ENCODE measurements at places on chromosomes 7 and 10.

GRCh38 chr7:51647486-51647885, 330.9 kb upstream of the COBL start:
- DNase-seq = no peak

DNA sequence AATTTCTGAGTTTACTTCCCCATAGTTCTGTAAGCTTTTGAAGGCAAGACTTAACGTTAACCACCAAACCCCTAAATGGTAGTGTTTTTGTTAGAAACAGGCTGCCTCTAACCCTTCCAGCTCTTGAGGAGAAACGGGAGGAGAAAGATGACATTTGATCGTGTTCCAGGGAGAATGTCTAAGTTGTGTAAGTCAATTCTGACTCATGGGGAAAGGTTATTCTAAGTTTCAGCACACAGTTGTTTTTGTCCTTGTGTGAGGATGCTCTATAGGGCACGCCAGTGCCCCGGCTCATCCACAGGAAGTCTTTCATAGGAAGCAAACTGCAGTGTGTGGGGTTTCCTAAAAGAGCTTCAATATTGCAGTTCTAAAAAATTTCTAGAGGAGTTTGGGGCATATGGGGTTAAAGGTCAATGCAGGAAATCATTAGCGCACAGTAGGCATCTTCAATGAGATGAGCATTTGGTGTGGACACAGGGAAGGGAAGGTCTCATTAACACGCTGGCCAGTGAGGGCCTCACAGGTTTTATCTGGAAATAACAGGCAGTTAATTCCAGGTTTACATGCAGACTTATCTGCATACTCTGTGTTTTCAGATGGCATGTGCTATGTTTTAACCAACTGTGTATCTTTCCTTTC, 638.2 kb upstream of the IGFBP3 start:
- no peak for DNase-seq

GRCh38 chr10:6187278-6187677, 15.5 kb upstream of the PFKFB3 start:
- DNase-seq = no peak

DNA sequence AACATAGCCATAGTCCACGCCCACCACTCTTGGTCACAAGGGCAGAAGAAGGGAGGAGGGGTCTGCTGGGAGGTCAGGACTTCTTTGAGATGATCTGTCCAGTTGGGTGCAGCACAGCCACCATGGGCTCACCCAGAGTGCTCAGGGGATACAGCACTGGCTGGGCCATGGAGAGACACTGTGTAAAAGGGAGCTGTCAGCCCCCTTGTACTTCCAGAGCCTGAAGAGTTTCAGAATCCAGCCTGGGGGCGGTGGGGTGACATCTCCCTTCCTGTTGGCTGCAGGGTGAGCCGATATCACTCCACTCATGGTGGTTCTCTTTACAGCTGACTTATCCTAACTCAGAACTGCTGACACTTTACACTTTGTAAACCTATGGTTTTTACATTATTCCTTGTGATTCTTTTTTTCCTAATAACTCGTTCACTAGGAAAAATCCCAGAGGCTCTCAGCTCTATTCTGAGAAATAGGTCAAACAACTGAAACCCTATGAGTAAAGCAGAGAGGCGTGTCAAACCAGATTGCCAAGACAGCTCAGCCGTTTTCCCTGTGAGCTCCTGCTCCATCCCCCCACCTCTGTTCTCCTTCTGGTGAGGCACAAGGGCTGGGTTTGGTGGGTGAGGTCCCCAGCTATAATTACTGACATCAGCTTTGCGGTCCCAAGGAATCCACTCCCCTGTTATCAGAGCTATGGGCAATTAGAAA, 3.2 kb upstream of the MRPS24 start:
- DNase-seq = no peak

- no peak for DNase-seq
These were observed 129.1 kb downstream of the THSD7A start for GRCh38 chr7:11702938-11703337.

- no peak for DNase-seq
These were observed 29.5 kb downstream of the CDC123 start for GRCh38 chr10:12225444-12225843.

DNA sequence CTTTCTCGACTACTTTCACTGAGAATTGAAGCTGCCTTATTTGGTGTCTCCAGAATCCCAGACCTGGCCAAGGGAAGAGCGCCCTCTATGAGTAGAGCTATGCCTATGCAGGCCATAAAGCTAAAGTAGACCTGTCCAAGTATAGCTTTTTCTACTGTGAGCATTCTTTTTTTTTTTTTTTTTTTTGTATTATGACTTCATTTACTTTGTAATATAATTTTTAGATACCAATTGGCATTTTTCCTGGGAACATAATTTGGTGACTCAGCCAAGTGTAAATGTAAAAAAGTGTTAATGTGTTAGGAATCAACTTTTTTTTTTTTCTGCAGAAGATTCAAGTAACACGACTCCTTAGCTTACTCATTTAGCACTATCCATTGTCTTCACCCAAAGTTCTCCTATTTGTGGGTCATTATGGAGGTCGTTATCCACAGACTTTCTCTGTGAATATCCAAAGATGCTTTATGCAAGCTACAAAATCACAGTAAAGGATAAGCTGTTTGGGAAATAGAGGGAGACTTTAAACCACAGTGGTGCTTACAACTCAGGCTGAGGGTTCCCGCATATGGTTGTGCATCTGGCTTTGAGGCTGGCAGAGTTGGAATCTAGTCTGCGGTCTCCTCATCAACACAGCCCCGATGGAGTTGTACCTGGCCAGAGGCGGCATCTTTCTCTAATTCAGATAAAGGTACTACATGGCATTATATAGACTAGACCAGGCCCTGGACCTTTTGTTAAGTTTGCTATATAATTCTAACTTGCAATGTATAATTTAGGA, 1040.2 kb upstream of the SORCS1 start:
- no peak for DNase-seq

- no peak for DNase-seq
These were observed 71.2 kb upstream of the DUSP5 start for GRCh38 chr10:110426294-110427181.

- no peak for DNase-seq
These were observed 360.7 kb upstream of the AUTS2 start for GRCh38 chr7:69237541-69237940.

DNA sequence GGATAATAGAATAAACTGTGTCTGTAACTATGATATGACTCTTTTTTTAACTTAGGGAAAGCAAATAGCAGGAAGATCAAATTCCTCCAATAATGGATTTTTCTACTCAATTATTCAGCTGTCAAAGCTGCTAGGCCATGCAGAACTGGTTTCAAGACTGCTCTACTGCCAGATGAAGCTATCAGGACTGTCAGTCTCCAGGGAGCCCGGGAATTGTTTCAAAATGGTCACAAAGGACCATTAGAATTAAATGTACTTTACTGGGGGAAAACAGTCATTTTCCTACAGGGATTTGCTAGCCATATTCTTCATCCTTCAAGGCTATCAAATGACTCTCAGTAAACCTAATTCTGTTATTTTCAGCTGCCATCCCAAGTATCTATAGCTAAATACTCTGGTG, 276.3 kb downstream of the LHFPL3 start:
- no peak for DNase-seq

GRCh38 chr10:51377932-51378599, 303.8 kb downstream of the PRKG1 start:
- DNase-seq = no peak

- DNase-seq = peak; percentile 19
These were observed 26.0 kb downstream of the LEP start for GRCh38 chr7:128266883-128267594.

DNA sequence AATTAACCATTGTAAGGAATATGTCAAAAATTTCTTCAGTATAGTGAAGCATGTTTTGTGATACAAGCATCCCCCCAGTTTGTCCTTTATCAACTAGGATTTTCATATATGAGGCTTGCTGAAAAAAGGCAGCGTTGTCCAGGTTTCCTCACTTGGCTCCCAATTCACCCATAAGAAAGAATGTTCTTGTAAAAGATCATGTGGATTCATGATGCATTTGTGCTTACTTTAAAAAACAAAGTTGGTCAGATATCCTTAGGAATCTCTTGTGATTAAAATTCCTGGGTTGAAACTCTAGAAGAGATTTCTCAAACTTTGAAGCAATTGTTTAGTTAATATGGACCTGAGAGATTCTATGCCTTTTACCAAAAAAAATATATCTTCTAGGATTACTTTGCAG, 181.8 kb downstream of the KIAA1217 start:
- DNase-seq = no peak

- DNase-seq = no peak
These were observed 63.3 kb downstream of the DYNC2I1 start for GRCh38 chr7:158919686-158920085.
